ENCODE measurements at places on chromosomes 13 and 19.

GRCh38 chr13:108609353-108609752 is 20.1 kb upstream of the MYO16 start:
- H3K4me3 ChIP-seq: no peak overlapping the region
- no peak overlapping the region for H3K27ac ChIP-seq
- no peak for DNase-seq
- no peaks in the 10 kb centered on the region for H3K36me3 ChIP-seq
- no peaks in the 10 kb centered on the region for H3K4me1 ChIP-seq

DNA sequence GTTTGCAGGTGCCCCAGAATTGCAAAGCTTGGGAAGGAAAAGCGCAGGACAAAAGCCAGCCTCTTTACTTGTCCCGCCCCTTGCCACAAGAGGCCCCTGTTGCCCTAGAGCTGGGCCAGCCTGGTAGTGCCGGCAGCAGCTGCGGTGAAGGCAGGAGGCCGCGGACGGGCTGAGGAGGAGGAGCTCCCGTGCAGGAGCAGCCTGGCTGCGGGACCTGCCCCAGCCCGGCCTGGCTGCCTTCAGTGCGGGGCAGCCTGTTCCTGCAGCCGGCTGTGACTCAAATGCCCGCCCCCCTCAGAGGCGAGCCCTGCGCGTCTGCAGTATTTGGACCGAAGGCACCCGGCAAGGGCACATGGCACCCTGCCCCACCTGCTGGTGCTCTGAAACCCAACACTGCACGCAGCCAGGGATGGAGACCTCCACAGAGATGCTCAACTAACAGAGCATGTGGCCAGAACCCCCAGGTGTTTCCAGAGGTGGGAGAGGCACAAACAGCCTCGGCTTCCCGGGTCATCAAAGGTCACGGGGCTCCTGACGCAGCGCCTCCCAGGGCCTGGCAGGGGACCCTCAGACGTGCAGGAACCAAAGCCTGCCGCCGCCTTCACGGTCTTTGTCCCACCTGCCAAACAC is 29.7 kb downstream of the NAXD start:
- H3K36me3 ChIP-seq: peaks cover 17% of the 10 kb centered on the region
- H3K4me1 ChIP-seq: no peaks in the 10 kb centered on the region
- no peak overlapping the region for H3K4me3 ChIP-seq

GRCh38 chr13:50426927-50427326 is 411.7 kb downstream of the KCNRG start:
- H3K36me3 ChIP-seq: no peaks in the 10 kb centered on the region
- H3K27me3 ChIP-seq: no peaks in the 10 kb centered on the region

DNA sequence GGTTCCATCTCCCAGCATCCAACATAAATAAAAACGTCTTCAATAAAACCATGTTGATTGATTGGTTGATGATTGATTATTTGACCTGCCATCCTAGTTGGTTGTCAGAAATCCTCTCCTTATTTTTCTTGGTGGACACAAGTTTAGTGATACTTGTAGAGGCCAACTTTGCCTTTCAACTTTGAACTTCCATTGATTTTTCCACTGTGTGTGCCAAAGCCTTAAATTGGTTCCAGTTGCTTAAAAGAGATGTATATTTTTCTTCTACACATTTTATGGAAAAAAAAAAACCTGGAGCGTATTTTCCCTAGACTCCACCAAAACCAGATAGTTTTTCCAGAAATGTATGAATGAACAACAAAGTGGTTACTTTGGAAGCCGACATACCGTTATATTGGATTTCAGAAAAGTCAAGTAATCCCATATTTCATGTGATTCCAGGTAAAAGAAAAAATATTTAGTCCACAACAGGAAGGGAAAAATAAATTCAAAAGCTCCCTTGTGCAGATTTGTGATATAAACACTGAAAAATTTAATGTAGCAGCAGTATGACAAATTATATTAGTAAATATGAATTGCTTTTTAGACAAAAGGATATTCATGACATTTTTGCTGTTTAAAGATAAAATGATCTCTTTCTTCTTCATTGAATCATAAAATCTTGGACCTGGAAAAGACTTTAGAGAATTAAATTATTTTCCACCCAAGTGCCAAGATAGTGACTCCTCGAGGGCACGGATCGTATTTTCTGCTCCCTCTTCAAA is 85.2 kb downstream of the MBNL2 start:
- no peak overlapping the region for H3K27ac ChIP-seq
- H3K4me3 ChIP-seq: no peak overlapping the region
- H3K36me3 ChIP-seq: peaks cover 11% of the 10 kb centered on the region
- H3K27me3 ChIP-seq: no peaks in the 10 kb centered on the region

DNA sequence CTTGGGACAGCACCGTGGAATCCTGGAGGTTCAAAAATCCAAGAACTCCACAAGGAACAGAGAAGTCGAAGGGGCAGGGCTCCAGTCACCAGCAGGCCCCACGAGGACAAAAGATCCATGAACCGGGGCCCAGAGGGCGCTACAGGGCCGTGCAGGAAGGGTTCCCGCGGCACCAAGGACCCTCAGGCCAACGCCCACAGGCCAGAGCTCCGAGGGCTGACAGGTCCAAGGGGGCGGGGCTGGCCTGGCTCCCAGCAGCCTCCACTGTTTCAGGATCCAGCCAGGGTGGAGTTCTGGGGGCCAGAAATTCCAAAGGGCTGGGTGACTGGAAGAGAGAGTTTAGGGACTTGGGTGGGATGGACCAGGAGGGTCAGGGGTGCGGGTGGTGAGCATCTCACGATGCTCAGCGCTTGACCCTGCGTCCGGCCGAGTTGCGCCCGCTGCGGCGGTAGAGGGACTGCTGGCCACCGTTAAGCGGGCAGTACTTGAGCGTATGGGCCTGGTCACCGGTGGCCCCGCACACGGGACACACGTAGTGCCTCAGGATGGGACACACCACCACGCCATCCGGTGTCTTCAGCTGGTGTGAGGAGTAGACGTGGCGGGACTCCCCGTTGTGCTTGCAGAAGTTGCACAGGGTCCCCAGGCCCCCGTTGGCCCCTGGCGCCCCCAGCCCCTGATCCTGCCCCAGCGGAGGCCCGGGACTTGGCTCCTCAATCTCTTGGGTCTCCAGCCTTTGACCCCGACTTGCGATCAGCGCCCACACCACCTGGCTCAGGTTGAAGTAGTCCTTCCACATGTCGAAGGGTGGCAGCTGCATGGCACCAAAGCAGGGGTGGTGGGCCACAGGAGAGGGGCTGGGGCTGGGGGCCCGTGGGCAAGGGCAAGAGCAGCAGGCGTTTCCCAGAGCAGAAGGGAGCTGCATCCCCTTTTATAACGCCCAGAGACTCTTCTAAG is at the start of gene NANOS2:
TSS of gene NANOS2 (minus strand) at position 905 of the 957 bp plus-strand sequence. CDS start at position 820, 85 bp downstream.
- no peak within 1 kb of the TSS for H3K4me3 ChIP-seq
- H3K27ac ChIP-seq: no peak within 1 kb of the TSS
- DNase-seq: no peak
- H3K27me3 ChIP-seq: peaks cover 50% of the 10 kb centered on the region

- no peak overlapping the region for H3K4me3 ChIP-seq
- DNase-seq: peak; percentile 50
- peaks cover 16% of the 10 kb centered on the region for H3K27me3 ChIP-seq
- H3K4me1 ChIP-seq: no peaks in the 10 kb centered on the region
Observed at GRCh38 chr13:95834134-95834765, 157.3 kb downstream of the DNAJC3 start.

GRCh38 chr19:31070146-31071065 is 278.8 kb downstream of the TSHZ3 start:
- DNase-seq: no peak
- no peaks in the 10 kb centered on the region for H3K36me3 ChIP-seq
- H3K4me1 ChIP-seq: no peaks in the 10 kb centered on the region
- H3K27me3 ChIP-seq: peaks cover 39% of the 10 kb centered on the region
- no peak overlapping the region for H3K4me3 ChIP-seq

GRCh38 chr13:24900507-24900906 is 136.5 kb downstream of the RNF17 start:
- no peak overlapping the region for H3K4me3 ChIP-seq
- H3K27me3 ChIP-seq: no peaks in the 10 kb centered on the region
- peaks cover 13% of the 10 kb centered on the region for H3K36me3 ChIP-seq
- no peak overlapping the region for H3K27ac ChIP-seq
- no peak for DNase-seq

DNA sequence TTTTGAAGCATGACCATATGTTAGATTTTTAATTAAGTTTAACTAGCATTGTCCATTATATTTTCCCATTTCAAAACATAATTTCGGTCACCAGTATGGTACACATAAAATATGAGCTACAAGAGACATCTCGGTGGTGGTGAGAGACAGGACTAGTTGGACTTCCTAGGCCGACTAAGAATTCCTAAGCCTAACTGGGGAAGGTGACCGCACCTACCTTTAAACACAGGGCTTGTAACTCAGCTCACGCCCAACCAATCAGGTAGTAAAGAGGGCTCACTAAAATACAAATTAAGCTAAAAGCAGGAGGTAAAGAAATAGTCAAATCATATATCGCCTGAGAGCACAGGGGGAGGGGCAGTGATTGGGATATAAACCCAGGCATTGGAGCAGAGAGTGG is 22.9 kb downstream of the DNAJC15 start:
- no peak overlapping the region for H3K27ac ChIP-seq
- H3K4me3 ChIP-seq: no peak overlapping the region
- H3K36me3 ChIP-seq: peaks cover 24% of the 10 kb centered on the region
- no peaks in the 10 kb centered on the region for H3K27me3 ChIP-seq
- peaks cover 52% of the 10 kb centered on the region for H3K4me1 ChIP-seq

DNA sequence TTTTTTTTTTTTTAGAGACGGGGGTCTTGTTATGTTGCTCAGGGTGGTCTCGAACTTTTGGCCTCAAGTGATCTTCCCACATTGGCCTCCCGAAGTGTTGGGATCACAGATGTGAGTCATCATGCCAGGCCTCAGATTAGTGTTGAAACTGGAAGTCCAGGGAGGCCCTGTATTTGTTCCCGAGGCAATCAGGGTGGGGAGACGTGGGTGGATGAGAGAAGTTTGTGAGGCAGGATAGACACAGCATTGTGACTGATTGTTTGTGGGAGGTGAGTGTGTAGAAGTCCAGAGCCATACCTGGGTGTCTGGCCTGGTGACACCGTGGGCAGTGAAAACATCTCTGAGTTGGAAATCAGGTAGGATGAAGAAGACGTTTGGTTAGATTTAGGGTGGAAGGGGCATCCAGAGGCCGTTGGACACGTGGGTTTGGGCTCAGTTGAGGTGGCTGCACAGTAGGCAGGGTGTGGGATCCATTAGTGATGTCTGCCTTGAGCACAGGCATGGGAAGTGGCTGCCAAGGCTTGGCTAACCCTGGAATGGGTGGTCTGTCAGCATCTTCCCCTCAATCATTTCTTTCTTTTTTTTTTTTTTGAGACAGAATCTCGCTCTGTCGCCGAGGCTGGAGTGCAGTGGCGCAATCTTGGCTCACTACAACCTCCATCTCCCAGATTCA is 12.4 kb downstream of the RTN2 start:
- no peak for DNase-seq
- H3K36me3 ChIP-seq: no peaks in the 10 kb centered on the region

DNA sequence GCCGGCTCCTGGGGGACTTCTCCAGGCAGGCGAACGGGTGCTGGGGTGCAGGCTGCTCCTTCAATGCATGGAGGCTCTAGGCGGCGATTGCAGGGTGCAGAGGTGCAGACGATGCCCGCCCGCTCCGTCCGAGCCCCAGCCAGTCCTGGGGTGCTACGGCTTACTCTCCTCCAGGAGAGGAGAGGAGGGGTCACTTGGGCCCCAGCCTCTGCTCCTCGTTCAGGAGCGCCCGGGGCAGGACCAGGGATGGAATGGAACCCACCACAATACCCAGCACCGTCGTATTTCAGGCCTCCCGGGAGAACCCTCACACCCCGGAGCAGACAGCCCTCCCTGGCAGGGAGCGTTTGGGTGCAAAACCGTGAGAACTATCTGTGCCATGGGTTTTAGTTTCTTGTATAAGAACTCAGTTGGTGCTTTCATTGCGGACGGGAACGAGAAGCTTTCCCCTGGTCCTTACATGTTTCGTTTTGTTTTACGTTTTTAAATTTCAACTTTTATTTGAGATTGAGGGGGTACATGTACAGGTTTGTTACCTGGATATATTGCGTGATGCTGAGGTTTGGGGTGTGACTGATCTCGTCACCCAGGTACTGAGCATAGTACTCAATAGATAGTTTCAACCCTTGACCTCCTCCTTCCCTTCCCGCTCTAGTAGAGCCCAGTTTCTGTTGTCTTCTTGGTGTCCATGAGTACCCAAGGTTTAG is 46.8 kb downstream of the ARHGEF18 start:
- H3K27ac ChIP-seq: peak overlapping the region; percentile 64
- DNase-seq: no peak
- peaks cover 8% of the 10 kb centered on the region for H3K36me3 ChIP-seq
- no peaks in the 10 kb centered on the region for H3K27me3 ChIP-seq

- no peak overlapping the region for H3K4me3 ChIP-seq
- H3K4me1 ChIP-seq: no peaks in the 10 kb centered on the region
- peaks cover 3% of the 10 kb centered on the region for H3K36me3 ChIP-seq
Observed at GRCh38 chr19:16795731-16796130, 33.5 kb upstream of the SIN3B start.

DNA sequence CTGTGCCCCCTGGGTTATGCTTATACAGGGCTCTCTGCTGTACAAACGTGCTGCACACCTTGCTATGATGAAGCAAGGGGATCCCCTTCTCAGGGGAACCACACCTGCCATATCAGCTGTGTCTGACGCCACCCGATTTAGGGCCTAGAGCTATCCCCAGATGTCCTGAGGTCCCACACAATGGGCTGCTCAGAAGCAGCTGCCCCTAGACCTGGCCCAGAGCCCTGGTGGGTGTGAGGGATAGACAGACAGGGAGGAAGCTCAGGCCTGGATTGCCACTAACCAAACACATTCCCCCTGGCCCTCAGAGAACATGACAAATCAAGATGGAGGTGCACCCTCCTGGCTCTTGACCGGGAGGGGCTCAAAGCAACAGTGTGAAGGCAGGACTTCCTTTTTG is 59.3 kb downstream of the TSHZ3 start:
- no peak for DNase-seq
- no peaks in the 10 kb centered on the region for H3K4me1 ChIP-seq
- no peaks in the 10 kb centered on the region for H3K36me3 ChIP-seq
- H3K27me3 ChIP-seq: no peaks in the 10 kb centered on the region

DNA sequence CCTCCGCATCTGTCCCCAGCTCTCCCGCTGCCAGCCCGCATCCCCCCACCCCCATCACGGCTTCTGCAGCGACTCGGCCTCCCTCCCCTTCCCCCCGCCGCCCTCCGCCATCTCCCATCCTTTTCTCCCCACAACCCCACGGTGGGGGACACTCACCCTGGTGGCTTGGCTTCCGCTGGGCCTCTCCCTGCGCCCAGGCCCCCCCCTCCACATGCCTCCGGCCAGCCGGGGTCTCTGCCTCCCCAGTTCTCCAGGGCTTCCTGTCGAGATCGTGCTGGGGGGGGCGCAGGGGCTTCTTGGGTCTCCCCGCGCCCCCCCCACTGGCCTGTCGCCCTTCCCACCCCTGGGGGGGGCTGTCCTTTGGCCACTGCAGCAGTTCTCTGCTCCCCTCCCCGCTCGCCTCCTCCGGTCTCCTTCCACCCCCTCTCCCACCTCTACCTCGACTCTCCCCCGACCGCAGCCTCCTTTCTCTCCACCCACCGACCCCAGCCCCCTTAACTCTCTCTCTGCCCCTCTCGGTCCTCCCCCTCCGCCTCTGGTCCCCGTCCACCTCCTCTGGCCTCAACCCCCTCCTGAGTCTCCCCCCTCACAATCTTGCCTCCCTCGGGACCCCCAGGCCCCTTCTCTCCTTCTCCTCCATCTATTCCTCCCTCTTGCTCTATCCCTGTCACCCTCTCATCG is 17.1 kb downstream of the LRRC4B start:
- no peaks in the 10 kb centered on the region for H3K36me3 ChIP-seq
- H3K27me3 ChIP-seq: peaks cover 67% of the 10 kb centered on the region
- no peak overlapping the region for H3K4me3 ChIP-seq

- no peak overlapping the region for H3K27ac ChIP-seq
- no peak for DNase-seq
- peaks cover 9% of the 10 kb centered on the region for H3K36me3 ChIP-seq
- no peak overlapping the region for H3K4me3 ChIP-seq
- no peaks in the 10 kb centered on the region for H3K4me1 ChIP-seq
Observed at GRCh38 chr13:38045278-38046048, 175.9 kb upstream of the TRPC4 start.

GRCh38 chr13:72074663-72075062 is 207.7 kb upstream of the DACH1 start:
- H3K4me1 ChIP-seq: no peaks in the 10 kb centered on the region
- H3K4me3 ChIP-seq: no peak overlapping the region
- H3K27me3 ChIP-seq: no peaks in the 10 kb centered on the region
- no peak overlapping the region for H3K27ac ChIP-seq

Data from activated naive CD8-positive, alpha-beta T cell treated with anti-CD3 and anti-CD28 coated beads for 36 hours (primary cell).